Thoracic aorta (tissue), 2 donors: ENCODE measurements at places on chromosomes 6 and 20. TPM values are rescaled to one million over a fixed set of nuclear protein-coding genes. Genes with fewer than 3 reads are reported as not detected.

Gene KCNG1
- 1.9 TPM for total RNA-seq

GRCh38 chr6:116221911-116222310 lies 32.0 kb downstream of the TSPYL4 start:
- H3K36me3 ChIP-seq = peaks cover 12% of the 10 kb centered on the region
- no peaks in the 10 kb centered on the region for H3K4me1 ChIP-seq
- no peaks in the 10 kb centered on the region for H3K27me3 ChIP-seq

DNA sequence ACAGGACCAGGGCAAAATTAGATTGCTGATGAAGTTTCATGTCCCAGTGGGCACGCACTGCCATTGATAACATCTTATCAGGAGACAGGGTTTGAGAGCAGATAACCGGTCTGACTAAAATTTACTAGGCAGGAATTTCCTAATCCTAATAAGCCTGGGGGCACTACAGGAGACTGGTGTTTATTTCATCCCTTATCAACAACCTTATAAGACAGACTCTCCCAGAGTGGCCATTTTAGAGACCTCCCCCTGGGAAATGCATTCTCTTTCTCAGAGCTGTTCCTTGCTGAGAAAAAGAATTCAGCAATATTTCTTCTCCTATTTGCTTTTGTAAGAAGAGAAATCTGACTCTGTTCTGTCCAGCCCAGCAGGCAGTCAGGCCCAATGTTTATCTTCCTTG lies 423.4 kb upstream of the IMPG1 start:
- H3K36me3 ChIP-seq = no peaks in the 10 kb centered on the region
- H3K4me3 ChIP-seq = no peak overlapping the region
- H3K4me1 ChIP-seq = no peaks in the 10 kb centered on the region
- H3K27ac ChIP-seq = no peak overlapping the region

Gene FAXC
- total RNA-seq = 0.81 TPM

Gene CDH26
- total RNA-seq = 2.3 TPM

Gene PTCRA
- total RNA-seq = not detected

DNA sequence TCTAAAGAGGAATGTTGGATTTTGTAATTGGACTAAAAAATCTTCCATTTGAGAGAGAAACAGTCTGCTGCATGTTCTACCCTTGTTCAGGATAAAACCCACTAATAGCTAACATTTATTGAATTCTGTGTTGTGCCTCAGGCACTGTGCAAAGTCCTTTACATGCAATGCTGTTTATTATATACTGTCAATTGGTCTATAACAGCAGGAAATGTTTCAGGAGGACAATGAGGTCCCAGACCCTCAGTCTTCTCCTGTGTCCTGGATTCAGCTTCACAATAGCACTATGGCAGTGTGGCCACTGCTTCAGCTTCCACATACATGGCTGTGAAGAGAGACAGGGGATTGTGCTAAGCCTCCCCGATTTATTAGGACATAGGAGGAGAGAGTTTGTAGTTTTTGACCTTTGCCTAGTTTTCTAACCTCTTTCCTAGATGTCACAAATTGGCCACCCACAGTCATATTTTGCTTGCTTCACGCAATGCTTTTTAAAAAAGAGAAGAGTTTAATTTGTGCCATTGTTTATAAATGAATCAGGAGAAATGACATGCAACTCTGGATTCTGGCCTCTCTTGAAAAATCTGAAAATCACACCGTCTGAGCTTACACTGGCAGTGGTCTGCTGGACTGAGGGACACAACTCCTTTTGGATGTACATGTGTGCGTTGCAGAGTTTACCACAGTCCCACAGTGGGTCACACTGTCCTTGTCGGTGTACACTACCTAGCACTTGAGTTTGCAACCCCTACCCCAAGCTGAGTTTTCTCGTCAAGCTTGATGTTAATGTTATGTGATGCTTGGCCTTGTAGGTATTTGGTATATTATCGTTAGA lies 11.3 kb downstream of the PTPN1 start:
- H3K36me3 ChIP-seq = no peaks in the 10 kb centered on the region
- DNase-seq = no peak
- H3K27me3 ChIP-seq = no peaks in the 10 kb centered on the region
- no peak overlapping the region for H3K27ac ChIP-seq
- no peak overlapping the region for H3K4me3 ChIP-seq
- peaks cover 69% of the 10 kb centered on the region for H3K4me1 ChIP-seq

Gene WASF1
- total RNA-seq = 21.8 TPM

DNA sequence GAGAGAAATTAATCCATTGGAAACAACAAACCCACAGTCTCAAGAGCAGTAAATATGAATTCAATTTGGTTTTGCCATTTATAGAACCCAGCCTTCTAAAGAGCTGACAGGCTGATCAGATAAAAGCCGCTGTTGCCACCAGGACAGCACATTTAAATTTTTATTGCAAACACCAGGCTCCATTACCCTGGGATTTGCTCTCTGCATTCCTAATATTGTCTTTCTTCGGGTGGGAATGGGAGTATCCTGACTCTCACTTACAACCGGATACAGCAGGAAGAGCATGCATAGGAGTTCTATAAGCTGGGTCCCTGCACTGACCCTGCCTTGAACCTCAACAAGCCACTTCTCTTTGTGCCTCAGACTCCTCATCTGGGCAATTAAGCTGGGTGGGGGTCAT lies 142.9 kb downstream of the LRFN2 start:
- no peak overlapping the region for H3K4me3 ChIP-seq
- no peak overlapping the region for H3K27ac ChIP-seq
- no peak for DNase-seq
- H3K4me1 ChIP-seq = no peaks in the 10 kb centered on the region
- H3K27me3 ChIP-seq = no peaks in the 10 kb centered on the region

Gene RAMACL
- total RNA-seq = 4.7 TPM

- peaks cover 30% of the 10 kb centered on the region for H3K4me1 ChIP-seq
- H3K27ac ChIP-seq = peak overlapping the region; percentile 91
- H3K27me3 ChIP-seq = no peaks in the 10 kb centered on the region
Measured at GRCh38 chr20:38126146-38126921, 38.7 kb downstream of the TGM2 start.

DNA sequence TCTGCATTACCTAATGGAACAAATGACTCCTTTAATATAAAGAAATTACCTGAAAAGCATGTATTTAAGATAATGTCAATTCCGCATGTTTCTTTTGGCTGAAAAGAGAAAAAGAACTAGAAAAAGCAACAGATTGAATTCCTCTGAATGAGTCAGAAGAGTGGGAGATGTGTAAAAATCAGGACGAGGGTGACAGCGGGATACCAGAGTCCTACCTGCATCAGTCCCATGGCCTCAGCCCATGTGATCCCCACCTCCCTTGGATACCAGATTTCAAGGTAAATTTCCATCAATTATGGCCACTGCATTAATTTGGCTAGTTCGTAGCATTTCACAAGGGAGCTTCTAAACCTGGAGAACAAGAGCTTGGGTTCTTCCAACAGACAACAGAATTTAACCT lies 10.0 kb upstream of the MOXD1 start:
- H3K27ac ChIP-seq = no peak overlapping the region
- H3K4me1 ChIP-seq = no peaks in the 10 kb centered on the region
- H3K4me3 ChIP-seq = no peak overlapping the region
